ENCODE measurements at places on chromosomes 12 and 14. TPM values are rescaled to one million over a fixed set of nuclear protein-coding genes. Genes with fewer than 3 reads are reported as not detected.

C12orf54 gene
- not detected for polyA plus RNA-seq

RAD9B gene
- 12.0 TPM for polyA plus RNA-seq

OR6C2 gene
- polyA plus RNA-seq: not detected

RNASE1 gene
- 242 TPM for polyA plus RNA-seq

ACSM4 gene
- not detected for polyA plus RNA-seq

PLEKHH1 gene
- polyA plus RNA-seq: 6.3 TPM

PLEKHA5 gene
- polyA plus RNA-seq: 37.8 TPM

- no peak for DNase-seq
Measured at GRCh38 chr12:38745601-38746000, 159.8 kb downstream of the CPNE8 start.

DNA sequence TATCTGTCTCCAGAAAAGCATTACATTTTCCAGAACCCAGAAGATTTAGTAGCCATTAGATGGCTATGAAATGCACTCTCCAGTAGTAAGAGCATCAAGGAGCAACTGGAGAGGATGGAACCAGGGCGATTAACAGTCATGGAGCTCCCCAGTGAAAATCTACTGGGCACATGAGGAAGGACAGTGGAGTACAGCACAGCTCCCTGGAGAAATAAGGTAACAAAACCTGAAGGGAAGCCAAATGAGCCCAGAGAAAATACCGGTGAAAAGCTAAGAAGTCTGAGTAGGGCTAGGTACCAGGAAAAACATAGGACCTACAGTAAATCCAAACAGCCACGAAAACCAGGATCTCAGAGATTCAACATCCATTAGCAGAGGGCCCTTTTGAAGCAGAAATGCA lies 21.6 kb downstream of the SOX5 start:
- DNase-seq: no peak

DNA sequence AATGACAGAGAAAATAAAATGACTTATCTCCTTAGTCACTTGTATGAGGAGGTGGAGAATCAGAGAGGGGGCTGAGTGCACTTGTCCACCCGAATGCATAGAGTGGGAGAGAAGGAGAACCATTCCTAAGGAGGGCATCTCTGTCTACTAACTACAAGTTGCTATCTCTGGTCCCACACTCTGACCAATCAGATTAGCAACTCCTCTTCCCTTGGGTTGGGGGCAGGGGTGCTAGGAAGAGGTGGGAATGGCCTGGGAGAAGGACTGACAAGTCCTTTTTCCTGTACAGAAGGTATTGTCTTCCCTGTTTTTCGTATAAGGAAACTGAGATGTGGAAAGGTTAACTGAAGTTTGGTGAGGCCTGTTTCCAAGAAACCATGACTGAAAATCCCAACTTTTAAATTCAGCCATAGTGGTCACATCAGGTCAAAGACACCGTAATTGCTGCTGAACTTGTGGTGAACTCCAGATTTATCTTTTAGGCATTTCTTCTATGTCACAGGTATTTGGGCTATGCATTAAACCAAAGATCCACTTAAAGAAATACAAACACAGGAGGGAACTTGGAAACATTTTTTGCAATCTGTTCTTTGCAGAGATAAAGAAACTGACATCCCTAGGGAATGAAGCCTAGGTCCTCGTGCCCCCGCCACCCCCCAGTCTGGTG lies 207.8 kb downstream of the CRADD start:
- no peak for DNase-seq

DNA sequence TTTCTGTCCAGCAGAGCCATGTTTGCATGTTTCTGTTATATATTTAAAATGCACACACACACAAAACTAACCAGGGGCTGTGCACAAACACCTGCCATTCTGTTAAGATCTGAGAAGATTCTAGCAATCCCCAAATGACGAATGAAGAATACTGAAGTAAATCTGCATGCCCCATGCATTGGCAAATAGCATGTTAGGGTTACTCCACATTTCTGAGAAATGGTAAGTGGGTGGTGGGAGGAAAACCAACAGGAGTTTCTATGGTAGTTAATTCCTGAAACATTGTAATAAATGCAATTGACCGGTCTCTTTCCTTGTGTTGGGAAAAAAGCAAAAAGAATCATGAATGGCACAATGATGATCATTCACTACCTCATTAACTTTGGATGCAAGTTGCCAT lies 318.0 kb downstream of the BCAT1 start:
- no peak for DNase-seq

GRCh38 chr14:29803045-29803444 lies 124.6 kb downstream of the PRKD1 start:
- no peak for DNase-seq

DNA sequence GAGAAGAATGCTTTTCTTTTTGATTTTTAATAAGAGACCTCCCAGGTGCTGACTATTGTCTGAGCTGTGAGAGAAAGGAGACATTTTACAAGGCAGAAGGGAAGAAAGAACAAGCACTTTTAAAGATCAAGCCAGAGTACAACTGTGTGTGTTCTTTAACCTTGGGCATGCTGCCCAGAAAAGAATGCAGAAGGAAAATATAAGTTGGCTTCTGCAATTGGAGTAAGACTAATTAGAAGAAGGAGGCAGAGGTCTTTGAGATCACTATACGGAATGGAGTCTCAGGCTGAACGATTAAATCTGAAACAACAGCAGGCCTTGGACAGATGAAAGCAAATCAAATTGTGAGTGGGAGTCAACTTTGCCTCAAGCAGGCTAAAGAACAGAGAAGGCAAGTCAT lies 230.5 kb downstream of the ATP23 start:
- no peak for DNase-seq

GRCh38 chr14:50676814-50677516 lies 8.9 kb upstream of the SAV1 start:
- DNase-seq: no peak

DNA sequence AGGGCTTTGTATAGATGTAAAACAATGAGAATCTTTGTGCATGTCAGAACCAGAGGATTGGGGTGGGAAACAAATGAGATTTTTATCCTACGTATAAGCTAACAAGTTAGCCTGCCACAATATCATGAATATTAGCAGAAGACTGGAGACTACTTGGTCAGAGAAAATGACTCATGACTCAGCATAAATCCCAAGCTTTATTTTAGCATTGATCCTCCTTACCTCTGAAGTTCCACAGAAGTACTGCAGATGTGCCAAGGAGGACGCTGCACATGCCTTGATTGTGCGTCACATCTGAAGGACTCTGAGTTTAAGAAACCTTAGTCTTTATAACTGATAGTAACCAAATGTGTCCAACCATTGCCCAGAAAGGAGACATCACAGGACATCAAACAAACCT lies 234.0 kb upstream of the RPL10L start:
- no peak for DNase-seq

DNA sequence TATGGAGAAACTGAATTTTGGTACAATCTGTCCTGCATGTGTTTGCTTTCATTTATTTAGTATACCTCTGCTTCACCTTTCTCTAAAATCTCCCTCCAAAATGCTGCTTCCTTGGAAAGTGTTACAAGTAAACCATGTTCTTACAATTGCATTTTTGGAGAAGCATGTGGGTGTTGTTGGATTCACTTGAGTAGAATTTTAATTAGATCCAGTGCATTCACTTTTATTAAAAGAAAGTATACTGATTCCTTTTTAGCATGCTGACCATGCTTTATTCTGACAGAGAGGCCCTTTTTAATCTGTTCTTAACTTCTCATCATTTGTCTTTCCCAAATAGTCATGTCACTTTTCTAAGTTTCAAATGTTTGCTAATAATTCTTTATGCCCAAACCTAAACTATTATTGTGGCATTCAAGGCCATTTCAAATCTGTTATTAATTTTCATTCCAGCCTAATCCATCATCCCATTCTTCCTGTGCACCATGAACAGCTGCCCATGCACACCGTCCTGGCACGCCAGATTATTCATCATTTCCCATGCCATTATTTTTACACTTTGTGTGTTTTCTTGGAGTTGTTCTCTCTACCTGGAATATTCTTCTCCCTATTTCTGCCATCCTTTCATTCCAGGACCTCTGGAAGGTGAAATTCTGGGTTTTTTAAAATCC lies 90.7 kb downstream of the METTL25 start:
- DNase-seq: no peak

GRCh38 chr14:88599326-88599725 lies 36.5 kb downstream of the ZC3H14 start:
- DNase-seq: no peak

DNA sequence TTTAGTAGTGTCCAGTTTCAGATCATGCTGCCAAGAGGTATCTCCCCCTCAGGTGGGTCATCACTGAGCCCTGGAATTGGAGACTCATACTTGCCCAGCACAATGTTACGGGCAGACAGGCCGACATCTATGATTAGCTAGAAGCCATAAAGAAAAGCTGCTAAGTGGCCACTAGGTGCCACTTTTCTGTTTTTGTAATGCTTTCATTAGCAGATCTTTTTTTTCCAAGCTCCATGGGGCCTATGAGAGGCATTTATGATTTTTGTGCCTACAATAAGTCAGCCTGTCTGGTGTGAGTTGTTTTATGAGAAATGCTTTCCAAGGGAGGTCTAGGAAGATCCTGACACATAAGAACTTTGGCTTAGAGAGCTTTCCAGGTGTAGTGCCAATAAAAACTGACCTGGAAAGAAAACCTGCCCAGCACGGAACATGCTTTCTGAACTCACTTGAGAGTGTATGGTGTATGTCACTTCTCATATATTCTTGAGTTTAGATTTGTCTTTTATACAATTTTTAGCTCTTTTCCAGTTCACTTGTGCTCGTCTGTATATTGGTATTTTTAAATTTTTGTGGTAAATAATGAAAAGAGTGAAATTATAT lies 21.8 kb upstream of the SMCO2 start:
- DNase-seq: peak; percentile 26

DNA sequence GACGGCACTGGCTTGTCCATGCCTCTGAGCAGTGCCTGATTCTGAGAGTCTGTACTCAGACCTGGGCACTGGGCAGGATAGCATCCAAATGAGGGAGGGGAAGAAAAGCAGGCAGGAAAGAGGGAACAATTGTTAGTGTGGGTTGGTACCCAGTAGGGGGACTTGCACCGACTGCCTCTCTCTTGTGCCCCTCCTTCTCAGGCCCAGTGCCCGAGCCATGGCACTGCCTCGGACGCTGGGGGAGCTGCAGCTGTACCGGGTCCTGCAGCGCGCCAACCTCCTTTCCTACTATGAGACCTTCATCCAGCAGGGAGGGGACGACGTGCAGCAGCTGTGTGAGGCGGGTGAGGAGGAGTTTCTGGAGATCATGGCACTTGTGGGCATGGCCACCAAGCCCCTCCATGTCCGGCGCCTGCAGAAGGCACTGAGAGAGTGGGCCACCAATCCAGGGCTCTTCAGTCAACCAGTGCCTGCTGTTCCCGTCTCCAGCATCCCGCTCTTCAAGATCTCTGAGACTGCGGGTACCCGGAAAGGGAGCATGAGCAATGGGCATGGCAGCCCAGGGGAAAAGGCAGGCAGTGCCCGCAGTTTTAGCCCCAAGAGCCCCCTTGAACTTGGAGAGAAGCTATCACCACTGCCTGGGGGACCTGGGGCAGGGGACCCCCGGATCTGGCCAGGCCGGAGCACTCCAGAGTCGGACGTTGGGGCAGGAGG lies 2.2 kb downstream of the NAB2 start:
- DNase-seq: no peak

DNA sequence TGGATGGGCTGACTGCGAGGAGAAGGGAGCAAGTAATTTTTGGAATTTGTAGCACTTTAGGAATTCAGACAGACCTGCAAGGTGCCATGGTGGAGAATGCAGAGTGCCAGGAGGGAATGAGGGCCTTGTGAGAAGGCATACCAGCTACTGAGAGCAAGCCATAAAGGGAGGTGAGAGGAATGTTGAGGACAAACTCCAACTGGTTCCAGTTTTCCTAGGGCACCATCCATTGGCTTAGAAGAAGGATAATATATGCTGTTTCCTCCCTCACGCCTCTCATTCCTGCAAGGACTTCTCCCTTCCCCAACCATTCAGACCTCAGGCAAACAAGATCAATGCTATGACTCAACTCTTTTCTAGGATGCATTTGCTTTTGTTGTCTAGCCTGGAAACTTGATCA lies 11.2 kb upstream of the DAAM1 start:
- DNase-seq: no peak

GRCh38 chr14:51140856-51141255 lies 46.0 kb upstream of the TRIM9 start:
- DNase-seq: no peak

- DNase-seq: no peak
Measured at GRCh38 chr12:77354766-77355362, 289.5 kb upstream of the E2F7 start.

DNA sequence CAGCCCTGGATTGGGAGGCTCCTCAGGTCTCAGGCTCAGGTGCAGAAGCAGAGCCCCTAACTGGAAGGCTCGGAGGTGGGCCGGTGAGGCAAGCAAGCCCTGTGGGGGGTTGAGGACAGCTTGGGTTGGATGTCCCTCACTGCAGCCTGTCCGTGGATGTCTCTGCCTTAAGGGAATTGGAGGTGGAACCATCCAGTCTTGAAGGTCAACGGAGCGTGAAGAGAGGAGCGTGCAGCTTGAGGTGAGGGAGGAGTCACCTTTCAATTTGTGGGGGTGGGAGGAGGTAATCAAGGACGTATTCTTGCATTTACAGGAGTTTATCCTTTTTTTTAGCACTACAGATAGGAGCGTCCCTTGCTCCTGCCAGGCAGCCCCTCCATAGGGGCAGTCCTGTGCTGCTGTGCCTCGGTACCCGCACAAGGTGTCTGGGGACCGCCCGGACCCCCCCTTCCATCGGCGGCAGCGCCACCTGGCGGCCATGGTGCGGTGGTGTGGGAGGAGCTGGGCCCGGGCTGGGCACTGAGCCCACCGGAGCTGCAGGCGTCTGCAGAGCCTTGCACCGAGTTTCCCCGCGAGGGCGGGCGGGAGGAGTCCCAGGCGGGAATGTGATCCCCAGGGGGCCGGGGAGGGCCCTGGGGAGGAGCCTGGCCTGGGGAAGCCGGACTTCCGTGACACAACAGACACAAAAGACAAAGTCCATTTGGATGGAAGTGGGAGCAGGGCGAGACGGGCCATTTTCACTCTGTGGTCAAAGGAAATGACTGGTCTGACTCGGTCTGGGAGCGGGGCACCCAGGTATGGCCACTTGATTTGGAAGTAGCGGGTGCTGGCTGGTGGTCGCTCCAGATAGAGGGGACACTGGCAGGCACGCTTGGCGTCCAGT lies 864 bp downstream of the DNAJC22 start:
- DNase-seq: peak; percentile 80

GRCh38 chr12:3747543-3747942 lies 5.4 kb downstream of the CRACR2A start:
- no peak for DNase-seq
